ENCODE measurements at places on chromosomes 1 and 21. TPM values are rescaled to one million over a fixed set of nuclear protein-coding genes. Genes with fewer than 3 reads are reported as not detected.

DNA sequence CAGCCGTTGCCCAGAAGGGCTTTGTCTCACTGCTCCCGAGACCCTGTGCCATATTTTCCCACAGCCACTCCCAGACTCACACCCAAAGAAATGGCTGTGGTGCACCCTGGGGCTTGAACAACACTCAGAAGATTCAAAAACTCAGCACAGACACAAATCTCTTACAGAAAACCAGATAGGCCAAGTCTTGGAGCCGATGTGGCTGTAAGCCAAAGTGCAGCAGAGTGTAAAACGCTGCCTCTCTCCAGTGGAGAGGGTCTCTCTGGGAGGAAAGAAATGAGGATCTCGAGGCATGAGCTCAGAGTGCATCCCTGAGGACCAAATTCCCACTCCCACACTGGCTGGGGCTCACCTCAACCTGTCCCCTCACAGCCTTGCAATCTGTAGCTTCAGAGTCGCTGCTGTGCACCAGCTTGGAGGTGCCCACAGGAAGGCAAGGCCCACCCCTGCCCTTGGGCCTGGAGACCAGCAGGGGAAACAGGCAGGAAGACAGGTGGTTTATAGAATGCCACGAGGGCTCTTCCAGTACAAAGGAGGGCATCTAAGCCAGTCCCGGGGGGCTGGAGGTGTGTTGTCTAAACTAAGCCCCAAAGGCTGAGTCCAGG lies 171.3 kb upstream of the AJAP1 start:
- no peak overlapping the region for H3K4me3 ChIP-seq
- H3K4me1 ChIP-seq: no peaks in the 10 kb centered on the region
- no peaks in the 10 kb centered on the region for H3K36me3 ChIP-seq
- H3K27me3 ChIP-seq: no peaks in the 10 kb centered on the region
- DNase-seq: no peak
- H3K27ac ChIP-seq: no peak overlapping the region

Gene KLHDC8A
- total RNA-seq: 1.0 TPM

DNA sequence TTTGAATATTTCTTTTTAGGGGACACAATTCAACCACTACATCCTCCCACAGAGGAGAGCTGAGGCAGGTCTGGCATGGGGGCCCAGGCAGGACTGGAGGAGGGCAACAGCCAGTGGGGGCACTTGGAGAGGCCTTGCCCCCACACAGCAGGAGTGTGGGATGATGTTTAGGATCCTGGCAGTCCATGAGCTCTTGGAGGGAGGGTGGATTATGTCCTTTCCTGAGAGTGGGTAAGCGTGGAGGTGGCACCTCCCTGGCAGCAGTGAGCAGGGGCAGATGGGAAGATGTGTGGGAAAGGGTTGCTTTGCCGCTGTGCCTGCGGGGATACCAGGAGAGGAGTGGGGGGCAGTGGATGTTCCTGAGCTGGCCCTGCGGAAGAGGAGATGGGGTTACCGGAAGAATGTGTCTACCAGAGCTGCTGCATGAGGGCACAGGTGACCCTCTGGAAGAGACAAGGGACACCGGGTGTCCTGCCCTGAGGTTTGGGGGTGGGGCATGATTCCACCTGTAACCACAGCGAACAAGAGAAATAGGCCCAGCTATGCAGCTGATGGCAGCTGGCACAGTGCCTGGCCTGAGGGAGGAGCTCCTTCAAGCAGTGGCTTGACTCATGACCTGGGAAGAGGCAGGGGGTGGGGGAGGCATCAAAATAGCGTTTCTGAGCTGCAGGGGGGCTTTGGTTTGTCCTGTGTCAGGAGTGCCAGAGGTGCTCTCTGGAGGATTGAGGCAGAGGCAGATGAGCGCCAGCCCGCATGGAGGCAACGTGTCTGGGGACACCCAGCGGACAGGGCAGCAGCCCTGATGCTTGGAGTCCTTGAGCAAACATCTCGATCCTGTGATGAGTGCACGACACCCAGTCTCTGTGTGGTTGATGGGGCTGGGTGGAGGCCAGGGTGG lies 123.9 kb upstream of the TMPRSS2 start:
- H3K27ac ChIP-seq: no peak overlapping the region
- no peaks in the 10 kb centered on the region for H3K36me3 ChIP-seq
- DNase-seq: no peak

DNA sequence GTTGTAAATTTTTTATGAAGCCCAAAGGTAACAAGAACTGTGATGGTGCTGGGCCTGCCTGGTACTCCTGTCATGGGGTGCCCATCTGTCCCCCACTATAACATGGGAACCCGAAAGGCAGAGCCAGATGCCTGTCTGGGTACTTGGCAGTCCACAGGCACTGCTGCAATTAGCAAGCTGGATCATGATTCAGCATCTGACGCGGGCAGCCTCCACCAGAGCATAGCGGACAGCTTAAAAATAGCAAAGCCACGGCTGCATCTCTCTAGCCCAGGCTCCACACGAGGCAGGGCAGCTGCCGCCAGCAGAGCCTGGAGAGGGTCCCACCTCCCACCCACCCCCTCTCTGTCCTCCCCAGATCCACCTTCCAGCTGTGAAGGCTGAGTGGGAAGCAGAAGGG lies 22.9 kb downstream of the SUSD4 start:
- no peak for DNase-seq
- H3K4me1 ChIP-seq: no peaks in the 10 kb centered on the region
- no peaks in the 10 kb centered on the region for H3K27me3 ChIP-seq
- no peak overlapping the region for H3K27ac ChIP-seq
- H3K4me3 ChIP-seq: no peak overlapping the region

Gene GUCA2B
- total RNA-seq: not detected

Gene SLFNL1
- not detected for total RNA-seq

DNA sequence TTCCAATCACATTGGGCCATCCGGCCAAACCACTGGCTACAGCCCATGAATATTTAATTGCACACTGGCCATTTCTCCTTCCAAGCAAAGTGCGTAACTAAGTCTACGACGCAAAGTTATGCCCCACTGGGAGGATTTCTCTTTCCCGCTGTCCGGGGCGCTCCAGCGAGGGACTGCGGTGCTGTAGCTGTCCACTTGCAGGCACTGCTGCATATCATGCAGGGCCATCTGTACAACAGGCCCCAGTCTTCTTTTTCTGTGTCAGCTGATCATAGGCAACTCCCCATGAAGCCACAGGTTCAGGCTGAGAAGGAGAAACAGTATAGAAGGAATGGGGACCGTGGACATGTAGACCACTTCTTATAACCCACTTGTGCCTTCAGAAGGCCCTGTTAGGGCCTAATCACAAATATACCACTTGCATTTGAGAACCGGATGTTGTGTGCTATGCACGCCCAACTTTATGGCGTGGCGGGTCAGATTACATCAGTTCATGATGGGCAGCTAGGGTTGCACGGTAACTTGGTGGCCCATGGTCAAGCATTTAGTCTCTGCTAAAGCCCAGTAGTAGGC lies 58.0 kb downstream of the ADSS2 start:
- H3K4me3 ChIP-seq: no peak overlapping the region
- H3K27ac ChIP-seq: no peak overlapping the region
- H3K4me1 ChIP-seq: no peaks in the 10 kb centered on the region
- no peaks in the 10 kb centered on the region for H3K27me3 ChIP-seq
- no peak for DNase-seq
- no peaks in the 10 kb centered on the region for H3K36me3 ChIP-seq

GRCh38 chr21:37219761-37220432 lies 47.2 kb downstream of the VPS26C start:
- no peaks in the 10 kb centered on the region for H3K4me1 ChIP-seq
- no peak overlapping the region for H3K4me3 ChIP-seq
- no peaks in the 10 kb centered on the region for H3K27me3 ChIP-seq
- peaks cover 30% of the 10 kb centered on the region for H3K36me3 ChIP-seq

DNA sequence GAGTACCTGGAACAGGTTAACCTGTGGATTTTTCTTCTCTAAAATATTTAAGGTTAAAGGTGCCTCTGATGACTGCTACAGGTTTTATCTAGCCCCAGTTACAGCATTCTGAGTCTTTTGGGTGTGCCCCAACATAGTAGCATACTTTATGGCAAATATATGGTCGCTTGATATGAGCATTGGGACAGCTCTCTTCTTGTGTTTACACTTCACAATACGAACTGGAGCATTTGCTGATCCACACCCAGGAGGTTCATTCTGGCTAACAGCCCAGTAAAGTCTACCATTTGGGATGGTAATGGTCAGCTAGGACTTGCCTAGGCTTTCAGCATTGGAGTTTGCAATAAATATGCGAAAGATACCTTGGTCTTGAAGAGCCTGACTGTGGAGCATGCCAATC lies 101.3 kb downstream of the DISP1 start:
- no peaks in the 10 kb centered on the region for H3K4me1 ChIP-seq
- no peak for DNase-seq
- no peak overlapping the region for H3K27ac ChIP-seq
- peaks cover 5% of the 10 kb centered on the region for H3K36me3 ChIP-seq

All from H9 (cell line).